Heart left ventricle (tissue), 16 donors: ENCODE measurements at places on chromosomes 12 and 14. TPM values are rescaled to one million over a fixed set of nuclear protein-coding genes. Genes with fewer than 3 reads are reported as not detected.
A peak's percentile ranks its signal among the peaks of the same experiment; 100 is the strongest.

GRCh38 chr12:10226086-10226485, 13.4 kb downstream of the GABARAPL1 start:
- DNase-seq: no peak

- DNase-seq: peak; percentile 32
These were observed 341.0 kb upstream of the TMEM132C start for GRCh38 chr12:127925971-127926370.

DNA sequence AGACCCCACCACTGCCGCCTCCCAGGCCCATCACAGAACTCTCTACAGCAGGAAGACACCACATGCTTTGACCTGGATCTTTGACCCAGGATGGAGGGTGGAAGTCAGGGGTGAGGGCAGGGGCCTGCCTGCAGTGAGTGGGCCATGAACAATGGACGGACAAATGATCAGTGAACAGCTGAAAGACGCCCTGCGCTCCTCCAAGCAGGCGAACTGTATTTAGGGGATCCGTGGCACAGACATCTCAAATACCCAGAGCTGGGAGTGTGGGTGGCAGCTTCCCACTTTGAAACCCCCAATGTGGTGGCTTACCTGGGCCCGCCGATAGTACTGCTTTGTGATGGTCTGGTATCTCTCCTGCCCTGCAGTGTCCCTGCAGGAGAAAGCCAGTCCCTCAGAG, 8.7 kb upstream of the GPX2 start:
- no peak for DNase-seq

DNA sequence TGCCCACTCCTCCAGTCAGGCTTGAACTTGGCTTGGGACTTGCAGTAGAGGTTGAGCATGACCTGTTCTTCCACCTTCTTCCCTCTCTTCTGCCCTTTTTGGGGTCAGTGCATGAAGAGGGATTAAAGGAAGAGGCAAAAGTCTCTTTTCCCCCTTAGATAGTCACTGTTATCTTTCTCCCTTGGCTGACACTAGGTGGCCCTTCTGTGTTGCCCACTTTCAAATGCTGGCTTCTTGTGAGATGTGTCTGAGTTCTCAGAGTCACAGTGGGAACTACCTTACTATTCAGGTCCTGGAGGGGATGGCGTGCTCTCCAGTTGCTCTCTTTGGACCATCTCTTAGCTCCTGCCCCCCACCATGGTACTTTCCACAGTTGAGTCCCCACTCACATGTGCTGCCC, 73.6 kb downstream of the GPR65 start:
- no peak for DNase-seq

DNA sequence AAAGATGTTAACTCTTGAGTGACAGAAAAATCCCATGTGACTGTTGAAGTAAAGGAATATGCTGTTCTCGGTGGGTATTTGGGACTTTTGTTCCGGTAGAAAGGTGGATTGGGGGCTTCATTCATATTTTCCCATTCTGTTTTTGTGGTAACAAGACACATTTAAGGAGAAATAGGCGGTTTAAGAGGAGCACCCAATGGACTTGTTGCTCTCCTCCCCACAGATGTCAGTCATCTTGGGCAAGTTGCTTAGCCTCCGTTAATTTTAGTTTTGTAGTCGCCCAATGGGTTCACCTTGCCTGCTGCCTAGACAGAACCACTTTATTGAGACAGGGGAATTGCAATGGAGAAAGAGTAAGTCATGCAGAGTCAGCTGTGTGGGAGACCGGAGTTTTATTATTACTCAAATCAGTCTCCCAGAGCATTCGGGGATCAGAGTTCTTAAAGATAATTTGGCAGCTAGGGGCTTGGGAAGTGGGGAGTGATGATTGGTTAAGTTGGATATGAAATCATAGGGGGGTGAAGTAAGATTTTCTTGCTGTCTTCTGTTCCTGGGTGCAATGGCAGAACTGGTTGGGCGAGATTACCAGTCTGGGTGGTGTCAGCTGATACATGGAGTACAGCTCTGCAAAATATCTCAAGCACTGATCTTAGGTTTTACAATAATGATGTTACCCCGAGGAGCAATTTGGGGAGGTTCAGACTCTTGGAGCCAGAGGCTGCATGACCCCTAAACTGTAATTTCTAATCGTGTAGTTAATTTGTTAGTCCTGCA, 50.3 kb downstream of the SLC38A1 start:
- no peak for DNase-seq

DNA sequence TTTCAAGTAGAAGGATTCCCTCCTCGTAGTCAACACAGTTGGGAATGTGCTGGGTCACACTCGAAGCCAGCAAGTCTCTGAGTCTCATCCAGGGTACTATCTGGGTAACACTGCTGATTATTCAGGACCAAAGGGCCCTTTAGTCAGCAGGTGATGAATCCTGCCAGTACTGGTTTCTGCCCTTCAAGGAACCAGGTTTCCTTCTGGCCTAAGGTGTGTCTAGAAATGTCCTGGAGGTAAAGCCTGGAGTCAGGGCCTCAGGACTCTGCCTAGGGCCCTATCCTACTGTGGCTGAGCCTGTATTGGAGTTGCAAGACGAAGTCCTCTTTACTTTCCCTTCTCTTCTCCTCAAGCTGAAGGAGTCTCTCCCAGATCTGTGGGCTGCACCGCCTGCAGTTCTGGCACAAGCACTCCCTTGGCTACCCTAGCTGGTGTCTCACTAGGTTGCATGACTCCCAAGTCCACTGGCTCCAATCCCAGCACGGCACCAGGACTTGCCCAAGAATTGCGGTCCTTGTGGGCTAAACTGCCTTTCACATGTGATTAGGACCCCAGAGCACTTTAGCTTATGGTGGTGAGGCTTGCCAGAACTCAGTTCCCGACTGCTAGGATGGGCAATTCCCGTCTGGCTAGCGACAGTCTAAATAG, 193.7 kb upstream of the PDE3A start:
- DNase-seq: no peak

The LMO3 gene
- 0.84 TPM for polyA plus RNA-seq

The DIO3 gene
- polyA plus RNA-seq: not detected

The GNPNAT1 gene
- polyA plus RNA-seq: 19.9 TPM
